ENCODE measurements at places on chromosomes 3 and 15.

GRCh38 chr3:123949641-123950040 is 11.4 kb downstream of the CCDC14 start:
- no peak for DNase-seq

DNA sequence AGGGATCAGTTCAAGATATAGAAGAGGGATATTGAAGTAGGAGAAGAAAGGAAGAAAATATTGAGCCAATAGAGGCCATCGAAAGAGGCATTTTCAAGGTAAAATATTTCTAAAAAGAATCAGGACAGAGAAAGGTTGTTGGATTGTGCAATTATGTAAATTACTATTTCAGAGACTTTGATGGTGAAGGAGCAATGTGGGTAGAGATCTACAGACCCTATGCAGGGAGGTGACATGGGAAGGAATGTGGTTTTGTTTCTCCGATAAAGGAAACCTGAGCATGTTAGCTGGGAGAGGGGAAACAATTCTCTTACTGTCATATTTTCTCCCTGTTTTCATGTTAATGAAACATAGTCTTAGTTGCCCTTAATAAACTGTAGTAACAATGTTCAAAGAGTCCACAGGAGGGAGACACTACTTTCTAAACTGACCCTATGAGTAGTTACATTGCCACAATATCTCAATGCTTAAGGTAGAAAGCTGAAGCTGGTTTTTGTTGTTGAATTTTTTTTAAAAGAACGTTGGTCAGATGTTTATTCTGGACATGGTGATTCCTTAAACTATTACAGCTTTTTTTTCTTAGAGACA is 133.3 kb downstream of the GRM7 start:
- peak; percentile 32 for DNase-seq

- no peak for DNase-seq
These were observed 19.8 kb upstream of the SMAD6 start for GRCh38 chr15:66682246-66682645.

DNA sequence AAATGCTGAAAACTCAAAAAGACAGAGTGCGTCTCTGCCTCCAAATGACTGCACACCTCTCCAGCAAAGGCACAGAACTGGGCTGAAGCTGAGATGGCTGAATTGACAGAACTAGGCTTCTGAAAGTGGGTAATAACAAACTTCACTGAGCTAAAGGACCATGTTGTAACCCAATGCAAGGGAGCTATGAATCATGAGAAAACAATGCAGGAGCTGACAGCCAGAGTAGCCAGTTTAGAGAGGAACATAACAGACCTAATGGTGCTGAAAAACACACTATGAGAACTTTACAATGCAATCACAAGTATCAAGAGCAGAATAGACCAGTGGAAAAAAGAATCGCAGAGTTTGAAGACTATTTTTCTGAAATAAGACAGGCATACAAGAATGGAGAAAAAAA is 10.1 kb upstream of the AVEN start:
- DNase-seq = no peak

DNA sequence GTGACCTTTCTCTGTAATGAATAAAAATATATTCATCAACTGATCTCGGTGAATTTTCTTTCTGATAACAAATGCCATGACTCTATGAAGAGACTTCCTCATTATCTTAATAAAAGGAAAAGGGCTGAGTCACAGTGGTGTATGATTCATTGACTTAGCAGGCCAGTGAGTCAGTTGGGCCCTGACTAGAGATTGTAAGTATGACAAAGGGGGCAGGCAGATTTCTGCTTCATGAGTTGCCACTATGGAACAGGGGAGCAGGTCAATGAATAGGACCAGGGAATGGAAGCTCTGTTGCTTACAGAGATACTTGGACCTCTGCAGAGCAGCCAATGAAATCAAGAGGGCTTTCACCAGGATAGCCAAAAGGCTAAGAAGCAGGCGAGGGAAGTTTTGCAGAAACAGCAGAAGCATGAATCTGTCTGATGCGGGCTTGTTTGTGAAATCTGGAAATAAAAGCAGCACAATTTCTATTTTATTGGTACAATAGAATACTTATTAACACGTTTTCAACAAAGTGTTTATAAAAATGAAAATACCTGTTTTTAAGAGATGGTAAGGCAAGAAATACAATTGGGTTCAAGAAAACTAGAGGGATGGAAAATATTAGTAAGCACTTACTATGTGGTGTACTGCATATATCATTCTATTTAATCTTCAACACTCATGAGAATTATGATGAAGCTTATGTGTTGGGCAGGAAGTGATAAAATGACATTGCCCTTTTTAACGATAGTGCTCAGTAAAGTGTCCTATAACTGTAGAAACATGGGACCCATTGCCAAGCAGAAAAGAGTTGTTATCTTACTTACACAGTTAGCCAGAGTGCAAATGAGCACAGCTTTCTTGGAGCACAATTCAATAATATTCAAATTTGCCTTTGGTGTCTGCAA is 169.8 kb upstream of the MYRIP start:
- peak; percentile 97 for DNase-seq

DNA sequence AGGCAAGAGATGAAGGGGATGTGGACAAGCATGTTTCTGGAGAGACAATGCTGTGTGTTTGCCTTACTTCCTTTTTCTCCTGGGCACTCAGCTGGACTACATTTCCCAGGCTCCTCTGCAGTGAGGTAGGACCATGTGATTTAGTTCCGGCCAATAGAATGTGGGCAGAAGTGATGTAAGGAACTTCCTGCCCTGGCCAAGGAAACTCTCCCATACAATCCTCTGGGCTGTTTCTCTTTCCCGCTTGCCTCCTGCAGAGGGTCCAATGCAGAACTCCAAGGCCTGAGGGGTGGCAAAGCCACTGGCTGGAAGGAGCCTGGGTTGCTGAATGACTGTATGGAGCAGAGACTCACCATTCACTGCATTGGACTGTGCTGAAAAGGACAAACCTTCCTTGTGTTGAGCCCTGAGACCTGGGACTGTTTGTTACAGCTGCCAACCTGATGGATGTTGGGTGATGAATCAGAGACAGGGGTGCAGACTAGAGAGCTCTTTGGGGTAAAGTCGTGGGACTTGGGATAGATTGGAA is 82.7 kb upstream of the SLC6A6 start:
- peak; percentile 97 for DNase-seq

DNA sequence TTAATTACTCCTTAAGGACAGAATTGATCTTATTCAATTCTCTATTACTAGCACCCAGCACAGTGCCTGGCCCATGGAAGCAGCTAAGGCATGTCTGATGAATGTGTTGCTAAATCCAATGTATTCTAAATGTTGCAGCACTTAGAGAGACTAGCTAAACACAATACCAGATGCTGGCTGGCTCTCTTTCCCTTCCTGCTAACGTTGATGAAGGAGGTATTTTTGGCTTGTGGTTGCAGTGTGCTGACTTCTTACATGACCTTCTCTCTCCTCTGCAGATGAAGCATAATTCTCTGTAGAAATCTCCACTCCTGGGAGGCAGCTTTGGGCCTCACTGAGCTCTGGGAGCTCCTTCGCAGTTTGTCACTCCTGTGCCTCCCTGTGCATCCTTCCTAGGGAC is 183.6 kb downstream of the PEX5L start:
- no peak for DNase-seq

GRCh38 chr3:73572368-73572767 is 52.4 kb downstream of the PDZRN3 start:
- DNase-seq = no peak

DNA sequence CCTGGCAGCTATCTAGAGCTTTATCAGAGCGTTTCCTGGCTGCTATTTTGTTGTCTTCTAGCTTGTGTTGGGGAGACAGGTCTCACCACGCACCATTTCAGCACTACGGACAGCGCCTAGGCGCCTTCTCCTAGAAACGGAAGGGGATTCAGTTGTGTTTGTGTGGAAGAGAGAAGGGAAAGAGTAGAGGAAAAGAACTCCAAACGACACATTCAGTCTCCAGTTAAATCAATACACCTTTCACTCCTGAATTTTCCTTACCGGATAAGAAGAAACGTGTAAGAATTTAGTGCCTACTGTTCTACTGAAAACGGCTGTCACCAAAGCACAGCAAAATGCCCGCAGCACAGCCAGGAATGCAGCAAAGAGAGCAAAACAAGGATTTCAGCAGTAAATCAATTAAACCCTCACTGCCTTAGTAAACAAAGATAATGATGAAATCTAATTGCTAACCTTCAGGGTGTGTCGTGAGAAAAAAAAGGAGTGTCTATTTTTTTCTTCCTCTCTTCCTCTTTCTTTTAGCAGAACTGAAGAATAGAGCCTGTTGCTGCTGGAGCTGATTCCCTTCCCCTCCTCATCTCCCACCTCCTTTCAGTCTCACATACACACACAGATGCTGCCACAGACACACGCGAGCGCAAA is 412 bp upstream of the CTXN2 start:
- DNase-seq = no peak

GRCh38 chr15:84111575-84111974 is 124.0 kb upstream of the GOLGA6L4 start:
- DNase-seq = no peak

GRCh38 chr3:97967966-97968365 is 4.3 kb downstream of the RIOX2 start:
- DNase-seq = no peak

- peak; percentile 66 for DNase-seq
These were observed 3.2 kb downstream of the NEIL1 start for GRCh38 chr15:75349851-75350588.

DNA sequence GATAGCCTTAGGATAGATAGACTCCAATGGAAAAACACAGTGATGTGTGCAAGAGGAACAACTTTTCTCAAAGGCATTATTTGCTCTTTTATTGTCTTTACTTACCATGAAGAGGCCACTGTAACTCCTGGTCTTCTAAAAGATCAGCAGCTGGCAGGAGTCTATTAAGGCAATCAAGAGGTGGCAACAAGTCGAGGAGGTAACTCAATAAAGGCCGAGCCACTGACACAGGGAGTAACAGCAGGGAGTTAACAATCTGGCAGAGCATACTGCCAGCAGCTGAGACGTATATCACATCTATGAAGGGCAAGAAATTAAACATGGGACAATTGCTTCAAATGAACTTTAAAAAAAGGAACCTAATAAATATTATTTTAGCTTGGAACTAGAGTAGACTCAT is 106.2 kb downstream of the HERC1 start:
- no peak for DNase-seq

DNA sequence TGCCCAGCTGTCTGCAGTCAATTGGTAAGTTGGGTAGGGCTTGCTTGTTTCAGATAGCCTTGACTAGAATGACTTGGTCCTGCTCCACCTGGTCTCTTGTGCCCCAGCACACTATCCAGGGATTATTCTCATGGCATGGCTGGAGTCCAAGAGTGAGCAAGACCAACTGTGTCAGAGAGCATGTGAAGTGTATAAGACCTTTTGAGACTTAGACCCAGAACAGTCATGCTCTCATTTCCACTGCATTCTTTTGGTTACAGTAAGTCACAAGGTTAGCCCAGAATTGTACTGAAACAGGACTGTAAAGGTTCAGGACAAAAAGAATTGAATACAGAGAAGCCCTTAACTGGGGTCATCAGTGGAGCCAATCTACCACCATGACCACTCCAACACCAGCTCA is 650.8 kb upstream of the ADAMTS9 start:
- no peak for DNase-seq

- DNase-seq = no peak
These were observed 36.0 kb upstream of the TIMP4 start for GRCh38 chr3:12194669-12195161.

GRCh38 chr3:138370321-138370720 is 21.9 kb downstream of the MRAS start:
- no peak for DNase-seq

DNA sequence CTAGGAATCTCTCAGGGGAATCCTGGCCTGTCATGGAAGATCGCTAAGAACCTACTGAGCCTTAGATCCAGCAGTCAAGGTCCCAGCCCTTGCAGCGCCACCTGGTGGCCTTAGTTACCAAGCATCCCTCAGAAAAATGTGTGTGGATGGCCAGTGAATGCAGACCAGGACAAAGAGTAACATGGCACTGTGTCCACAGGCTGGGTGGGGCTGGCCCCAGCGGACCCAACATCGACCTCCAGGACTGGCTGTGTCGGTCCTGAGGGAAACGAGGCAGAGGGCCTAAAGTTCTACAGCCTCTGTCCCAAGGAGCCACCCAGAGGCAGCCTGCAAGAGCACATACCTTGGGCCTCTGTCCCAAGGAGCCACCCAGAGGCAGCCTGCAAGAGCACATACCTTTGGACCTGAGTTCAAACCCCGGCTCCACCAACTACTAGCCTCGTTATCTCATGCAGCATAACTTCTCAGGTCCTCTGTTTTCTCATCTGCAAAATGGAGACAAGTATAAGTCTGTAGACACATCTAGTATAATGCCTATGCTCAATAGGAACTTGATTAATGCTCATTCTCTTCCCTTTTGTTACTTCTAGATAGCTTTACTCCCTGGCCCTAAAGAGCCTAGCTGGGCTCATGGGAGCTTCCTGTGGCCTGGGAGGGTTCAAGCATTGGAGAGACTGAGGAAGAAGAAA is 57.5 kb upstream of the HERC1 start:
- DNase-seq = peak; percentile 31

- no peak for DNase-seq
These were observed 63.4 kb downstream of the ESYT3 start for GRCh38 chr3:138497851-138498250.

All from AML-193 (cell line).